Activated CD4-positive, alpha-beta T cell treated with anti-CD3 and anti-CD28 coated beads, Interleukin-2, amount 10 ng/mL, durations not matched to agents 7 days and 5 days (primary cell): ENCODE measurements at places on chromosomes 16 and 17. TPM values are rescaled to one million over a fixed set of nuclear protein-coding genes. Genes with fewer than 3 reads are reported as not detected.

DNA sequence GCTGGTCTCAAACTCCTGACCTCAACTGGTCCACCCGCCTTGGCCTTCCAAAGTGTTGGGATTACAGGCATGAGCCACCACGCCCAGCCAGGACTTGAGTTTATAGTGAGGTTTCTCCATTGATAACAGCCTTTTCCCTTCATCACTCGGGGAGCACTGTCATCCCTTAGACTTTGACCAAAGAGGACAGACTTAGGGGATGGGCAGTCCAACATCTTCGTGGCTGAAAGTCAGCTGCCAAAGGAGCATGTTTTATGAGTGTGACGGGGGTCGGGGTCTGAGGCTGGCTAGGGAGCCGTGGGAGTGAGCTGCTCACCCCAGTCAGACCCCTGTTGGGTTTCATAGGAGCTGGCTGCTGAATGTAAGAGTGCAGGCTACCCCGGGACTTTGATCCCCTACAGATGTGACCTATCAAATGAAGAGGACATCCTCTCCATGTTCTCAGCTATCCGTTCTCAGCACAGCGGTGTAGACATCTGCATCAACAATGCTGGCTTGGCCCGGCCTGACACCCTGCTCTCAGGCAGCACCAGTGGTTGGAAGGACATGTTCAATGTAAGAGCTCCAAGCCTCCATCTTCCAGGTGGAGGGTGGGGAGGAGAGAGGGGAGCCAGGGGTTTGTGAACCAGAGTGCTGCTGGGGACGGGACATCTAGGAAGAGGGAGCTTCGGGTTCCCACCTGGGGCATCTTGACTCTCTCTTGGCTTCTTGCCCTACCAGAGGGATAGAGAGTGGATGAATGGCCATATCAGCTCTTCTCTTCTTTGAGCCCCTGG lies 3.1 kb downstream of the DHRS11 start:
- no peak overlapping the region for H3K27ac ChIP-seq
- peaks cover 5% of the 10 kb centered on the region for H3K36me3 ChIP-seq
- DNase-seq: no peak
- H3K4me1 ChIP-seq: peaks cover 26% of the 10 kb centered on the region

Gene SULT1A2
- total RNA-seq: 0.50 TPM

GRCh38 chr17:19407601-19408345 lies 3.3 kb upstream of the RNF112 start:
- H3K27me3 ChIP-seq: peaks cover 2% of the 10 kb centered on the region
- H3K36me3 ChIP-seq: no peaks in the 10 kb centered on the region
- H3K27ac ChIP-seq: no peak overlapping the region
- DNase-seq: no peak
- H3K4me3 ChIP-seq: no peak overlapping the region

DNA sequence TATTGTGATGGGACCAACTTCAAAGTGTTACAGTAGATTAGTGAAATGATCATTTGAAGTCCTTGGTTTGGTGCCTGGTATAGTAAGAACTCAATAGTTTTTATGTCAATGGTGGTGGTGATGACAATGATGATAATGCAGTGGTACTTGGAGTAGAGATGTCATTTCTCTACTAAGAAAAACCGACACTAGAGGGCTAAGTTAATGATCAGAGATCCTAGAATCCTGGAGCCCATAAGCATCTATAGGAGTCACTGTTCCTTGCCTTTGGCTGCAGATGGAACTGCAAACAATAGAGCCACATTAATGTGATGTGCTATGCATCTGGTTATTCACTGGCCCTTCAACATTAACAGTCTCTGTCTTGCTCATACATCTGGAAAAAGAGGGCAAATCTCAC lies 103.8 kb downstream of the ANKFN1 start:
- H3K27me3 ChIP-seq: peaks cover 2% of the 10 kb centered on the region
- no peaks in the 10 kb centered on the region for H3K4me1 ChIP-seq
- no peak overlapping the region for H3K27ac ChIP-seq
- H3K4me3 ChIP-seq: no peak overlapping the region
- no peaks in the 10 kb centered on the region for H3K36me3 ChIP-seq

Gene PGAP3
- total RNA-seq: 30.6 TPM

Gene GAST
- total RNA-seq: not detected

DNA sequence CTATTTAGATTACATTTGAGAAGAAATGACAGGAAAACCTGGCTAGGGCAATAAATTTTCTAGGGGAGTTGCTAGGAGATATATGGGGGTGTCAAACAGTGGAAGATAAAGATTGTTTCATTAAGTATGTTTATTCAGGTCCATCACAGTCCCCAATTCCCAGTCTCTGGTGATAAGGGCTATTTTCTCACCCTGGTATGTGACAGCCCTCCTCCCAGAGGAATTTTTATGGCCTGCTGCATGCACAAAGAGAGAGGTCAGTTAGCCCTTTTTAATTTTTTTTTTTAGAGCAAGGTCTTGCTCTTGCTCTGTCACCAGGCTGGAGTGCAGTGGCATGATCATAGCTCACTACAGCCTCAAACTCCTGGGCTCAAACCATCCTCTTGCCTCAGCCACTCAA lies 53.6 kb upstream of the ATF7IP2 start:
- no peak overlapping the region for H3K4me3 ChIP-seq
- H3K36me3 ChIP-seq: peaks cover 16% of the 10 kb centered on the region
- H3K27me3 ChIP-seq: no peaks in the 10 kb centered on the region
- DNase-seq: no peak

DNA sequence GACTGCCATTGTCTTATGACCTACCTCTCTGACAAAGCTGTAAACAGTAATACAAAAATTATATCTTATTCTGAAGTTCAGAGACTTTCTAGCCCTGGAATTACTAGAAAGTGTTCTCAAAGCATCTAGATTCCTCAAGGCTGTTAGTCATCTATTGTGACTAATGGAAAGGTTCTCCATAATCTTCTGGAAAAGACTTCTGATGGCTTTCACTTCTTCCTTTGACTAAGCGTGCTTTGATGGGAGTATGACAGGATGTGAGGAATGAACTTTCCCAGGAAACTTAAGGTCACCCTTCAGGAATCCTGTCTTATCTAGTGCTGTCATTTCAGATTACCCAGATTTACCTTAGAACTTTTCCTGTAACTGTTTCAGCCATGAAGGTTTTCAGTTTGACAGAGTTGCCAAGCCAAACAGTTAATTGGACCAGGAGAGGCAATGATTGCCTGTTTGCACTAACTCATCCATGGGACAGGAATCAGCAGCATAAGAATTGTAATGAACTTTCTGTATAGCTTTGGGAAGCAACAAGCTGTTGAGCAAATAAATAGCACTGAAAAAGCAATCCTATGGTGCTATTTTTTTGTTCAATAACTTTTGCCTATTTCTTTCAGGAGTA lies 43.5 kb downstream of the AP2B1 start:
- no peak overlapping the region for H3K4me3 ChIP-seq
- no peaks in the 10 kb centered on the region for H3K4me1 ChIP-seq
- no peak overlapping the region for H3K27ac ChIP-seq
- DNase-seq: no peak
- H3K36me3 ChIP-seq: peaks cover 37% of the 10 kb centered on the region

Gene SLC6A4
- 0.12 TPM for total RNA-seq
